ENCODE measurements at places on chromosomes 16 and 17.

- no peak for DNase-seq
Observed at GRCh38 chr16:64507240-64508024, 614.4 kb downstream of the CDH11 start.

DNA sequence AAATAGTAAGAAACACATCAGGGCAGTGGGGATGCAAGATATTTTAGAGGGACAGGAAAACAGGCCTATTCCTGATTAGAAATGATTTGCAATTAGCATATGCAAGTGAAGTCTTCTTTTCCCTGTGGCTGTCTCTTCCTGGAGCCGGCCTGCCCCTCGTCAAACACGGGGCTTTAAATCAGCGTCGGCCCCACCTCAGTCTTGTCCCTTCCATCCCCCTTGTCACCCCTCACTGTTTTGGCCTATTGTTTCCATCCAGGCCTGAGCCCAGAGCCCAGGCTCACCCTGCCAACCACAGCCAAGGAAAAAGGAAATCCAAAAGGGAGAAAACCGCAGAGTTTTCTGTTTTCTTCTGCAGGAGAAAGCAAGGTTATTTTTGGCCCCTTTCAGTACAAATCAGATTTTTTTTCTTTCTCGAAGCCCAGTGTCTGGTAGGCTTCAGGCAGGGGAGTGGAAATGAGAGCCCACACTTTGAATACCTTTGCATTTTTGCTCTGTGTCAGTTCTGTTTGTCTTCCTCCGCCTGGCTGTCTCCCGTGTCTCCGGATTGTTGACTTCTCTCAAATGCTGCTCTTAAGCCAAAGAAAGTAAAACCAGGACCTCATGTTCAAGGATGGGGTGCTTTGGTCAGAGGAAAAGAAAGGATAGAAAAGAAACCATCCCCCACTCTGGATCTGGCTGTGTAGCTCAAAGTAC is 399.9 kb upstream of the CDH11 start:
- DNase-seq: no peak

GRCh38 chr17:77287432-77288068 is 146.8 kb downstream of the SEC14L1 start:
- DNase-seq: no peak

DNA sequence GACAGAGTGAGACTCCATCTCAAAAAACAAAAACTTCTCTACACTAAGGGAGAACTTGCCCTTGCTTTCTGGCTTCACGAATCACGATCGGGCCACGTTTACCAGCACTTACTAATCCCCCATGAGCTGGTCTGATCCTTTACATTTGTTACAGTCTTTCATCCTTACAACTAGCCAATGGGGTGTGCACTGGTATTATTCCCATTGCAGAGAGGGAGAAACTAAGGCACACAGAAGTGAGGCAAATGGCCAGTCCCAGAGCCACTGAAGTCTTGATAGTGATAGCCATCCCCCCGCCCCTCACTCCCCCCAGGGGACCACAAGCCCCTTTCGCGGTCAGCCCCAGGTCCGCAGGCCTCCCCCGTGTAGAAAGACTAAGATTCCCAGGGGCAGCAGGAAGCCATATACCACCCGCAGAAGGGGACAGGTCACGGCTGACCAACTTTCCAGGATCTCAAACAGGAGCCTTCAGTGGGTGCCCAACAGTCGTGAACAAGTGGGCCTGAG is 868 bp downstream of the NATD1 start:
- no peak for DNase-seq

DNA sequence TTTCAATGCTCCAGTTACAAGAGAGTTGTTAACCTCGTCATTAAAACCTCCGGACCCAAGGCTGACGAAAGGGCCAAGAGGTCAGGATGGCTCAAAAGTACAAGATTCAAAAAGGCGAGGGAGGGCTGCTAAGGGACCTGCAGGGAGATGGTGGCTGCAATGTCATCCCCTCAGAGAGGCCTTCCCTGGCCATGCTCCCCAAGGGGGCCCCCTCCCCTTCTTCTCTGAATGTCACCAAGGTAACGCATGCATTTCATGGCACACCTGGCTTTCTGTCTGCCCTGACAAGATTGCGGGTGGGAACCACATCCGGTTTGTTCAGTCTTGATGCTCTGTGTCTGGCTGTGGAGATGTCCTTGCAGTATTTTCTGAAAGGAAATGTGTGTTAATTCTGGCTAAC is 89.9 kb downstream of the C16orf78 start:
- DNase-seq: no peak

DNA sequence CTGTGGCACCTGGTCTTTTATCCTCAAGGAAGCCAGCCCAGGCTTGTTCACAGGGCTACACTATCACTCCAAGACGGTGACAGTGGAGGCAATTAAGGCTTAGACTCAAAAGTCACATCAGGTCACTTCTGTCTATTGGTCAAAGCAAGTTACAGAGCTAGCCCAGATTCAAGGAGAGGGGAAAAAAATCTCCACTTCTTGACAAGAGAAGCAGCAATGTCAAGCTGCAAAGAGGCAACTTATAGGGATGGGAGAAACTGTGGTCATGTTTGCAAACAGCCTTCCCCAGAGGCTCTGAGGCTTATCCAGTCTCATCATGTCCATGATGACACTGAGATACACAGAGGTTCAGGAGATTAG is 31.6 kb downstream of the SERPINF1 start:
- DNase-seq: no peak

DNA sequence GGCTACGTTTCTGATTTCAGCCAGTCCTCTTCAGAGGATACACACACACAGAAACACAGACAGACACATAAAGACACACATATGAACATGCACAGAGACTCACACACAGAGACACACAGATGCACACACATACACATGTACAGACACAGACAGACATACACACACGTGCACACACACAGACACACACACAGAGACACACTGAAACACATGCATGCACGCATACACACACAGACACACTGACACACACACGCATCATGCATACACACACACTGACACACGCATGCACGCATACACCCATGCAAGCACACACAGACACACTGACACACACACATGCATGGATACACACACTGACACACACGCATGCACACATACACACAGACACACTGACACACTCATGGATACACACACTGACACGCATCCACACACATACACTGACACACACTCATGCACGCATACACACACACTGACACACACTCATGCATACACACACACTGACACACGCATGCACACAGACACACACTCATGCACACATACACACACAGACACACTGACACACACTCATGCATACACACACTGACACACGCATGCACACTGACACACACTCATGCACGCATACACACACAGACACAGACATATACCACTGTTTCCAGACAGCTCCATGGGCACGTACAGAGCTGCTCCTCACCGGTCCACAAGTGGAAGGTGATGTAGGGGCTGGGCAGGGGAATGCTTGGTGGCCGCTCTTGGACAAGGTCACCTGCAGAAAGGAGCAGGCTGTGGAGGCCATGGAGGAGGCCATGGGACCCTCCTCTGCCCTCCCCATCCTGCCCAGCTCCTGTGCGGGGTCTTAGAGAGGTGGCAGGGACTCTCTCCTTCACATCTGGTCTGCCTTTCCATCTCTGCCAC is 30.1 kb upstream of the MFSD6L start:
- no peak for DNase-seq

Measured in stimulated activated CD4-positive, alpha-beta T cell treated with anti-CD3 and anti-CD28 coated beads, Interleukin-12 subunit alpha, Interleukin-12 subunit beta, amount 100 ng/mL, for 4 hours (primary cell).